ENCODE measurements at places on chromosomes 6 and 20.

DNA sequence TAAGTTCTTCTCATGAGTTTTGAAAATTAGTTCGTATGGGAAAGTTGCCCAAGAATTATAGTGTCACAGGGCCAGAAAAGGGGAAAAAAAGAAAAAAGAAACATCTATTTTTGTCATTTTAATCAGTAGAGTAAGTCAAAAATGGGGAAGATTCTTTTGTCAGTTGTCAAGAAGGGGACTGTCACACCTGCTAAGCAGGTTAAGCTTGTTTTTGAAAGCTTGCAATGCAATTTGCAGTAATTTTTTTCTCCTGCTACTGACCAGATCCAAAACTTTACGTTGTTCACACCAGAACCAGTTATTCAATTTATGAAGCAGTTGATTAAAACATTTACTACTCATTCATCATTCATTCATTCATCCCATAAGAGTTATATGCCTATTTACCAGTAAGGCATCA is 171.4 kb downstream of the SOX4 start:
- no peak for DNase-seq

DNA sequence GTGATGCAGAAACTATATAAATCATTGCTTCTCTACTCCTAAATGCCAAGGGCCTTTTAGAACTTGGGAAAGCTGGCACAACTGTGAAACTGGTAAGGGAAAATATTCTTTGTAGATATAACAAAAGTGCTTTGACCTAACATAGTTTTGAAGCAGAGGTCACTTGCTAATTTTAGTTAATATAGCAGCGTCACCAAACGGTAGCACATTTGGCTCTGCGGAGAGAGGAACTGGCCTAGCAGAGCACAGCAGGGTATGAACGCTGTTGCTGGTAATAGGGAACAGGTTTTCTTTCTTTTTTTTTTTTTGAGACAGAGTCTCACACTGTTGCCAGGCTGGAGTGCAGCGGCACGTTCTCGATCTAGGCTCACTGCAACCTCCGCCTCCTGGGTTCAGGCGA is 67.4 kb downstream of the ECT2L start:
- DNase-seq: peak; percentile 13

DNA sequence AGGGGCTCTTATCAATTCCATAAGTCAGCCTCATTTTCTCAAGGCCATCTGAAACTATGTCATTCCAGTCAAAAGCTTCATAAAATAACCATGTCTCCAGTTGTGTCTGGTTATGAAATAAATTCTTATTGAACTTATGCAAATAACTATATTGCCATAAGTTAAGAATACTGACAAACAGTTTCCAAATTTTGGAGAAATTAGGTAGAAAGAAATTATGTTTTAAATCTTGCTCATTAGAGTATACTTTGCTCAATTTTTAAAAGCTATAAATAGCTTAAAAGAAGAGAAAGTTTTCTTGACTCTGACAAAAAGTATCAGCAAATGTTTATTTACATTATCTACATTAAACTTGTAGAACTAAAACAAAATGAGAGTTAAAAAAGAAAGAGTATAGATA is 63.0 kb upstream of the MRAP2 start:
- DNase-seq: no peak

GRCh38 chr6:135331002-135331401 is 149.9 kb downstream of the MYB start:
- DNase-seq: no peak

DNA sequence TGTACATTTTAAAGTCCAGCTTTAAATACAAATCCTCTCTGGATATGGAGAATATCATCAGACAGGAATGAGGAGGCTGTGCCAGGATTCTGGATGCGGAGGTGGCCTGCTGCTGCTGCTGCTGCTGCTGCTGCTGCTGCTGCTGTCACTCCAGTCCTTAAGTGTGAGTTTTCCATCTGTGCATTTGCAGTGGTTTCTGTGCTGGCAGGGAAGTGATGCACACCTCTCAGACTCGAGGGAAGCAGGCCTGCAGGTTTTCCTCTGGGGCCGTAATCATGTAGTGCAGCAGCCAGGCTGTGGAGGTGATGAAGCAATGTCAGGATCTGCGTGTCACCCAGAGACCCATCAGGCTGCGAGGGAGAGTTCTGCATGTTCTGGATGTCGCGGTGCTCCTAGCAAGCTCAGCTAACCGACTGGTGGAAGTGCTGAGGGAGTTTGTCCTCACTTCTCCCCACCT is 32.0 kb downstream of the CFAP61 start:
- no peak for DNase-seq
